ENCODE measurements at places on chromosomes 2 and 18.

DNA sequence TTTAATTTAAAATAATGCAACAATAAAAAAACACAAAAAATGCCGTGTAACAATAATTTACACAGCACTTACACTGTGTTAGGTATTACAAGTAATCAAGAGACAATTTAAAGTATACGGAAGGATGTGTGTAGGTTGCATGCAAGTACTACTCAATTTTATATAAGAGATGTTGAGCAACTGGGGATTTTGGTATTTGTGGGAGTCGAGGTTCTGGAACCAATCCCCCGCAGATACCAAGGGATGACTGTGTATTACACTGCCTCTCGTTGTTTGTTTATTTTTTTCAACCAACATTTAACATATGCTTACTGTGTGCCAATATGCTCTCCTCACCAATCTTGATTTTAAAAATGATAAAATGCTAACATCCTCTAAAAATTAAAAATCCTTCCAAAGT is 24.8 kb downstream of the MAP3K2 start:
- no peak for DNase-seq

GRCh38 chr2:176107731-176108181 is 676 bp downstream of the HOXD11 start:
- DNase-seq, result no peak

DNA sequence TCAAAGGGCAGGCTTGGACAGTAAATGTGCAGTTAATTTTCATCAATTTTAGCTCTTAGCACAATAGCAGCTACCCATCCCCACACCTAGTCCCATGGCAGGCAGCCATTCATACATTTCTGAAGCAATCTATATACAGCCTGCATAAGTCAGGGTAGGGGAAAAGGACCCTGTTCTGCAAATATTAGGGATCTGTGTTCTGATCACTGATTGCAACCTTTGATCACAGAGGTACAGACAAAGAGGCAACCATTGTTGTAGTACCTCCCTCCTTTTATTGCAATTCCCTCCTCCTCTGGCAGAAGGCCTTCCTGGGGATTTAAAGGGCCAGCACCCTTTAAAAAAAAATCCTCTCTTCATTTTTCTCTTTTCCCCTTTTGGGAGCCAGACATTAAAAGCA is 58.3 kb downstream of the KANSL1L start:
- DNase-seq, result no peak

GRCh38 chr2:172247203-172247602 is 144.5 kb upstream of the DLX2 start:
- no peak for DNase-seq
